ENCODE measurements at places on chromosomes 3 and 15.

DNA sequence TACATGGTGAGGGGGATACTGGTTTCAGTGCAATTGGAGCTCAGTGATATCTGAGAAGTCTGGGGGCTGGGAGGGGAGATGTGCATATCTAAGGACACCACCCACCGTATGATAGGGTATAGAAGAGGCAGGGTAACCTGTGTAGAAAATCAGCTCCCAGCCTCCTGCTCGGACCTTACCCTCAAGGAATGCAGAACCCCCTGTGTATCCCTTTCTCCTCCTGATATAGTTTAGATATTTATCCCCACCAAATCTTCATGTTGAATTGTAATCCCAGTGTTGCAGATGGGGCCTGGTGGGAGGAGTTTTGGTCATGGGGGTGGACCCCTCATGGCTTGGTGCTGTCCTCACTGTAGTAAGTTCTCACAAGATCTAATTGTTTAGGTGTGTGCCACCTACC lies 48.2 kb upstream of the GATA2 start:
- no peak for DNase-seq

DNA sequence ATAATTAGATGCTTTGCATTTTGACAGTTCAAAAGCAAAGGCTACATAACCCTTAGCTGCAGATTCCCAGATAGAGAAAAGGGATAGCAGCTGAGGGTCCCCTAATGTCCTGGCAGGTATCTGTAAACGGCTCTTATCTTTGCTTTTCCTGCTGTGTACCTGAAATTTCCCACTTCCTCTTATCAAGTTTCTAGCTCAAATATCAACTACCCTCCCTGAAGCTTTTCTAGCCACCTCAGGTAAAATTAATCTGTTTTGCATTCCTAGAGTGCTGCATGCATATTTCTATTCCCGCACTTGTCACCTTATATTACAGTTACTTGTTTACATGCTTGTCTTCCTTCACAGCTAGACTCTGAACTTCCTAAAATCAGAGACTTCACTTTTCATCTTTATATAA lies 55.6 kb upstream of the STXBP5L start:
- DNase-seq = no peak

- peak; percentile 39 for DNase-seq
Observed at GRCh38 chr15:41970456-41970855, 1.9 kb downstream of the EHD4 start.

DNA sequence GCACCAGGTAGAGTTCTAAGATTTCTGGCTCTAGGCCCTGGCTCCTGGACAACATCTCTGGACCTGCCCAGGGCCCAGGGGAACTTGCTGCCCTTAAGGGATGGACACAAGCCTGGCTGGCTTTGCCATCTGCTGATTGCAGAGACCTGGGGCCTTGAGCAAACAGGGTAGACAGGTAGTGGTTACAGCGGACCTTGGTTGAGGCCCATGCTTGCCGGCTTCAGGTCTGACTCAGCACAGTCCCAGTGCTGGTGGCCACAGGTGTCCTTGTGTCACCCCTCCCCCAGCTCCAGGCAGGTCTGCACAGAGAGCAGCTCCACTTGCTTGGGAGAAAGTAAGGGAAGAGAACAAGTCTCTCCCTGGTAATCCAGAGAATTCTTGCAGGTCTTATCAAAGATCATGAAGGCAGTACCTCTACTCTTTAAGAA lies 15.9 kb upstream of the ACTL6A start:
- peak; percentile 72 for DNase-seq

DNA sequence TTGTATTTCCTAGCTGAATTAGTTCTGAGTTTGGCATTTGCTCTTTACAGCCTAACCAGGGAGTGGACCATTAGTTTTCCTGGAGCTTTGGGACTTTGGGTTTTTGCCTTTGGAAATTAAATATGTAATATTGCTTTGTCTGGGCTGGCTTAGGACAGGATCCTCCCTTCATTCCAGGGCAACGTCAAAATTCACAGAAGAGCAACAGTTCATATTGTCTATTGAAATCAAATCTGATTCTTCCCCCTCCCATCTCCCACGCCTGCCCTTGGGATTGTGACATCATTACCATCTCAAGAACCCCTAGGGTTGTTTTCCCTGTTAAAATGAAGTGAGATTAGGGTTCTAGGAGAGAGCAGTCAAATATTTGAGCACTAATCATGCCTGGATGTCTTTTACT lies 194.1 kb downstream of the ROBO2 start:
- no peak for DNase-seq

GRCh38 chr3:158568784-158569183 lies 2.2 kb upstream of the MLF1 start:
- no peak for DNase-seq

Data from endodermal cell (in vitro differentiated cells).